ENCODE measurements at places on chromosomes 7 and 10.

- no peak for DNase-seq
Measured at GRCh38 chr7:138632826-138633602, 68.1 kb downstream of the SVOPL start.

- DNase-seq = no peak
Measured at GRCh38 chr7:121298831-121299239, 30.0 kb upstream of the WNT16 start.

- no peak for DNase-seq
Measured at GRCh38 chr7:96685755-96686154, 23.9 kb downstream of the SEM1 start.

- no peak for DNase-seq
Measured at GRCh38 chr7:38163671-38164070, 14.4 kb upstream of the STARD3NL start.

GRCh38 chr7:131501422-131501821, 55.0 kb downstream of the PODXL start:
- peak; percentile 19 for DNase-seq

Measured in stimulated activated CD8-positive, alpha-beta memory T cell treated with anti-CD3 and anti-CD28 coated beads, Interleukin-15, amount 100 ng/mL, for 1 hour (primary cell).